ENCODE measurements at places on chromosomes 3 and 15.

DNA sequence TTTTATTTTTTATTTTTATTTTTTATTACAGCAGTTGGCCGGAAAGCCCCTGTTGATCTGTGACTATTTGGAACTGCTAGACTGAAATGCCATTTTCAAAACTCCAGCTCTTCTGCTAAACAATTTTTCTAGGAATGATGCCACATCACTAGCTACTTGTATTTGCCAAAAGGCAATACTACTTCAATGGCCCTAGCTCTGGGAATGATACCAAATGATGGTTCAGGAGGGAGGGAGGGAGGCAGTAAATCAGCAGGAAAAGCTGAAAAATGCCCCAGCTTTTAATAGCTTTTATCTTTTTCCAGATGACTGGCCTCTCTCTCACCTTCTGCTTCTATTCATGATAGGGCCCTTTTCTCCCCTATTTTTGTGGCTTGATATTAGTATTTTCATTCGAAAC lies 2.6 kb upstream of the CHL1 start:
- no peak for DNase-seq

DNA sequence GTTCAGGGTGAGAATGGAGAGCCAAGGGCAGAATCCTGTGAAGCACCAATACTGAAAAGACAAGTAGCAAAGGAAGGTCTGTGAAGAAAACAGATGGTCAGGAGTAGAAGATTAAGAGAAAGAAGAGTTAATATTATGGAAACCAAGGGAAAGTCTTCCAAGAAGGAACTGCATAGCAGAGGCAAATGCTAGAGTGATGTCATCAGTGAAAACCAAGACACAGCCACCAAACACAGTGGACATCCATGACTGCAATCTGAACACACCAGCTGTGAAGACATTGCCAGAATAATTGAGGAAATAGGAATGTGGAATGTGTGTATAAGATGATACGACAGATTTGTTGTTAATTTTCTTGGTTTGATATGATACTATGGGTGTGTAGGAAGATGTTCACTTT lies 26.8 kb upstream of the ZBTB38 start:
- DNase-seq = no peak

GRCh38 chr3:13248640-13249039 lies 171.5 kb downstream of the NUP210 start:
- DNase-seq = no peak

GRCh38 chr15:81011593-81011992 lies 10.9 kb downstream of the TLNRD1 start:
- DNase-seq = no peak

- DNase-seq = no peak
Observed at GRCh38 chr3:147387885-147388699, 18.3 kb downstream of the ZIC4 start.

- no peak for DNase-seq
Observed at GRCh38 chr3:190504354-190505125, 9.3 kb upstream of the IL1RAP start.

- DNase-seq = no peak
Observed at GRCh38 chr3:110180733-110181132, 843.4 kb upstream of the DPPA4 start.

GRCh38 chr3:50494126-50494525 lies 9.3 kb downstream of the CACNA2D2 start:
- no peak for DNase-seq

GRCh38 chr15:43207024-43207423 lies 13.8 kb downstream of the EPB42 start:
- no peak for DNase-seq

DNA sequence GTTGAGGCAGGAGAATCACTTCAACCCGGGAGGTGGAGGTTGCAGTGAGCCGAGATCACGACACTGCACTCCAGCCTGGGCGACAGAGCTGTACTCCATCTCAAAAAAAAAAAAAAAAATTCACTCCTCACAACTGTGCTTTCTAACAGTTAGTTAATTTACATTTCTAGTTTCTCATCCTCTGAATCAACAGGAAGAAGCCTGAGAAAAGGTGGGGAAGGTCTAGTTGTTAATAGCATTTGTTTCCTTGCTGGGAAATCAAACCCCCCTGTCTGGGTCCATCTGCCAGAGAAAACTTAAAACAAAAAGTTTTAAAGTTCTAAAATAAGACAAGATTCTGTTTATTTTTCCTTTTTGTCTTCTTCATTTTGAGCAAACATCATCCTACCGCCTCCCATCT lies 62.3 kb downstream of the TMEM39A start:
- no peak for DNase-seq

DNA sequence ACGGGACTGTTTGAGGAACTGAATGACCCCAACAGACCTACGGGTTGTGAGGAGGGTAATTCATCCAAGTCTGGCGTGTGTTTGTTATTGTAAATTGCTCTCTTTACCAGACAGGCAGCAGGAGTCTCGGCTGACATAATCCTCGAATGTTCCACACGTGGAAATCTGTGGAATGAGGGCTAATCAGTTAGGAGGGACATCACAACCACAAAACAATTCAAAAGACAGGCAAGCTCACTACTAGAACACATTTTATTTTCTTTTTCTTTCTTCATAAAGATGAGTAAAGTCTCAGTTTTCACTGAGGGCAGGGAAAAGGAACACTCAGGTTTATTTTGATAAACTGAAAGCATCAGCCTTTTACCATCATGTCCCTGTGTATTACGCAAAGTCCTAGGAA lies 53.8 kb downstream of the GRK7 start:
- no peak for DNase-seq

- DNase-seq = no peak
Observed at GRCh38 chr3:57939775-57940174, 68.4 kb upstream of the FLNB start.

GRCh38 chr15:47473832-47474231 lies 243.5 kb upstream of the SEMA6D start:
- DNase-seq = no peak

- no peak for DNase-seq
Observed at GRCh38 chr3:35772381-35773015, 133.2 kb downstream of the ARPP21 start.

- DNase-seq = no peak
Observed at GRCh38 chr3:129975705-129976048, 1.2 kb downstream of the TRH start.

GRCh38 chr15:39666677-39667076 lies 85.8 kb downstream of the THBS1 start:
- DNase-seq = no peak

- no peak for DNase-seq
Observed at GRCh38 chr3:89223188-89223587, 115.8 kb downstream of the EPHA3 start.

DNA sequence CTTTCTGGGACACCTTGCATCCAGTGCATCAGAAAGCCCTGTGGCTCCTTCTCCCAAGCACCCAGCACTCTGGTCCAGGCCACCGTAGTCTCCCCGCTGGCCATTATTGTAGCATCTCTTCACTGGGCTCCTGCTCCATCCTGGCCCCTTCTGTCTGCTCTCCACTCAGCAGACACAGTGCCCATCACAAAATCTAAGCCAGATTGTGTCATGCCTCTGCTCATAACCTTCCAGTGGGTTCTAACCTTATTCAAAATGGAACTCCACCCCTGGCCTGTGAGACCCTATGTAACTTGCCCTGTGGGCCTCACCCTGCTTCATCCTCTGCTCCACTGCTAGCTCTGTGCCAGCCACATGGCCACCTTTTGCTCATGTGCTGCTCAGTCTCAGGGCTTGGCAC lies 31.7 kb upstream of the PRR23E start:
- no peak for DNase-seq

DNA sequence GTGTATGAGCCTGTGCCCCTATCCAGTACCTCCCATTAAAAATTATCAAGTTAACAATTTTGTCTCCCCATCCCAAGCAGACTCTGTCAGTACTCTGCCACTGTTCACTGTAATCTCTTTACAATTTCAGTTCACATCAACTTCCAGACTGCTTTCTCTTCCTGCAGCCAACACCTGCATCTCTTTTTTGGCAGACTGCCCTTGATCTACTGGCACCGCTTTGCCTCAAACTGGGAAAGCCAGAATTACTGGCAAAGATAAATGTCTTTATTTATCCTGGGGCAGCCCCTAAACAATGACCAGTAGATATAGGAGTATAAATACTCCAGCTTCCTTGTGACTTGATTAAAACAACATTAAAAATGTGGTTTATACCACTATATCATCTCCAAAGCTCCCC lies 494.1 kb downstream of the ZNF385D start:
- no peak for DNase-seq

DNA sequence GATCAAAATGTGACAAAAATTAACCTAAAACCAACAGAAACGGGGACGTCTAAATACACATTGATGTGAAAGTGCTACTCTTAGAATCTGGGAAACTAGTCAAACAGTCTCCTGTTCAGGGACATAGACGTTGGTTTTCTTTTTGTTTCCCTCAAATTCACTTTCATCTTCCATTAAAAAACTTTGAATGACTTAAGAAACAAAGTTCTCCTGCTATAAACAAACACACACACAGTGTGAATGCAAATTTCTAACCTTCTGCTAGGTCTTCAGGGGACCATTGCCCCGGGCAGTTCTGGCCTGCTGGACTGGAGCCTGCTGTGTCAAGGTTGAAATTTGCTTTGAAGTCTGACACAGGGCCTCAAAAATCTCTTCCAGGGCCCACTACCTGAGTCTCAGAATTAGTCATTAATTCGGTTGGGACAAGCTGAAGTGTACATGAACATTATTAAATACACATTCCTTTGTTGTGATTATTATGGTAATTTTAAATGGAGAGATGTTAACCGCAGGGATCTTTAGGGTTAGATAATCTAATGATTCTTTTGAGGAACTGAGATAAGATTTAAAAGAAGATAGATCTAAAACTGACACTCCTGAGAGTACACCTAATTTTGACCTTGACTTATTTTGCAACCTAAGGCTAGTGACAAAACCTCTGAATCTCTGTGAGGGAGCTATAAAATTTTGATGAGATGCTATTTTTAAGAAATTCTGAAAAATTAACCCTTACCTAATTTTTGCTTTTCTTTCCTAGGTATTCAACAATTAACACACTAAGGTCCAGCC lies 1260.4 kb downstream of the ROBO1 start:
- no peak for DNase-seq

DNA sequence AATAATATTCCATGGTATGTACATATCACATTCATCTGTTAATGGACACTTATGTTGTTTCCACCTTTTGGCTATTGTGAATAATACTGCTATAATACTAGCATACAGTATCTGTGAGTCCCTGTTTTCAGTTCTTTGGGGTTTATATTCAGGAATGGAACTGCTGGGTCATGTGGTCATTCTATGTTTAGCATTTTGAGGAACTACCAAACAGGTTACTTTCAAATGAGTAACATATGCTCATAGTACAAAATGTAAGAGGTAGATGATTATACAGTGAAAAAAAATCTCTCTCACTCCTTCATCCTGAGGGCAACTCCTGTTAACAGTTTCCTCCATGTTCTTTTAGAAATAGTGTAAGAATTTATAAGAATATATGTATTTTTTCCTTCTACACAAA lies 162.2 kb downstream of the PLD1 start:
- no peak for DNase-seq

DNA sequence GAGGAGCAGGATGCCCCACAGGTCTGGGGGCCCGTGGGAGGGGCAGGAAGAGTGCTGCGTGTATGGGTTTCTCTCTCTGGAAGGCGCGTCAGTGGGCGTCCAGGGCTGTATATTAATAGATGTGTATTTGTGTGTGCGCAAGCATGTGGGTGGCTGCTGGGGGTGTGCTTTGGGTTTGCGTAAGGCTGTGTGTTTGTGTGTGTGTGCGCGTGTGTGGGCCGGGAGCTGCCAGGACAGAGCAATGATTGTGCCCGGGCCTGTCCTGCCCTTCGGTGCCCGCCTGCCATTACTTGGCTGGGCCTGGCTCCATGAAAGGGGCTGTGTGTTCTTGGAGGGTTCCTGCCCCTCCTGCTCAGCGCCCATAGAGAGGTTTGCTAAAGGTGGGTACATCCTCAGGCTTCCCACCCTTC lies 16.3 kb downstream of the CSPG4 start:
- DNase-seq = no peak

DNA sequence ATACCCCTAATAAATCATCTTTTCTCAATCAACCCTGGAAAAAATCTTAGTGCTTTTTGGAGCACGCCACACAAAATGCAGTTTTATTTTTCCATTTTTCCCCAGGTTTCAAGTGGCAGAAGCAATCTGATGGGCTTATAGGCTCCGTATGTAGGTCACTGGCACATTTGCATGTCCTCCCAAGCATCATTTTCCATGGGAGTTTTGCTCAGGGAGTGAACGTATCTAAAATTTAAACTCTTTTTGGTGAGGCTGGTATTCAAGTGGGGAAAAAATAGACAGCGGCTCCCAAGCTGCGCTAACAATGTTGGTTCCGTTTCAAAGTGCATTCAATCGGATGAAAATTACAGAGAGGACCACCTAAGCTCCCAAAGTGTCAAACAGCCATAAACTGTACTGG lies 233.4 kb downstream of the MEX3B start:
- DNase-seq = no peak

DNA sequence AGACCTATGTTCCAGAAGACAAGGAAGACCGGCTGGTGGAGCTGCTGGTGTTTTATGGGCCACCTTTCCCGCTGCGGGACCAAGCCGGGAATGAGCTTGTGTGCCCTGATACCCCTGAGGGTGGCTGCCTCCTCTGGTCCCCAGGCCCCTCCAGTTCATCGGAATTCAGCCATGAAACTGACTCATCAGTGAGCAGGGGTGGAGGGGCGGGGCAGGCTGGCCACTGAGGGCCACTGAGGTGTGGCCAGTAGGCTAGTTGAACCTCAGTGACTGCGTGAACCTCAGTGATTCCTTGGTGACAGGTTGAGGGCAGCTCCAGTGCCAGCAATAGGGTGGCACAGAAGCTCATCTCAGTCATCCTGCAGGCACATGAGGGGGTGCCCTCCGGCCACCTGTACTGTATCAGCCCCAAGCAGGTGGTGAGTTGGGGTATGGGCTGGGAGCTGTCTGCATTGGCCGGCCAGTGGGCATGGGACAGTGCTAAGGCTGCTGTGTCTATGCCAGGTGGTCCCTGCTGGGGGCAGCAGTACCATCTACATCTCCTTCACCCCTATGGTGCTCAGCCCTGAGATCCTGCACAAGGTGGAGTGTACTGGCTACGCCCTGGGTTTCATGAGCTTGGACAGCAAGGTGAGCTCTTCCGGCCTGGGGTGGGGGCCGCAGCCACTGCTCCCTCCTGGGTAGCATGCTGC lies 20.3 kb downstream of the ACAA1 start:
- DNase-seq = no peak

GRCh38 chr15:43913026-43913780 lies 86.4 kb downstream of the WDR76 start:
- no peak for DNase-seq

- no peak for DNase-seq
Observed at GRCh38 chr3:139764936-139765335, 87.2 kb upstream of the NMNAT3 start.

GRCh38 chr3:128293930-128294329 lies 140.6 kb downstream of the EEFSEC start:
- DNase-seq = no peak

GRCh38 chr3:50121072-50122032 lies 32.6 kb downstream of the RBM5 start:
- peak; percentile 58 for DNase-seq

DNA sequence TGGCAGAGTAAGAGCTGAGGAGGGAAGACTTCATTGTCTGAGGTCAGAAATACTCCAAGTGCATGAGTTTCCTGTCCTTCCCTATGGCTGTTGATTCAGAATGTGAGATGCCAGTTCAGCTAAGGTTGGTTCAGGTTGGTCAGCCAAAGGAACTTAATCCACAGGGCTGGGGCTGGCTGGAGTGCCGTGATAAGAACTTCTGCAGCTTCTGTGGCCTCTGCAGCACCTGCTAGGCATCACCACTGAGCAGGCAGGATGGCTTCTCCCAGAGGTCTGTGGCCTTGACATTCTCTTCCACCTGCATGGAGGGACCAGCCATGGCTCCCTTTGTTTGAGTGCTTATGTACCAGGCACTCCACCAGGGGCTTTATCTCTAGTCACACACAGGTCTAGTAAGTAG lies 109.5 kb upstream of the PLXNA1 start:
- DNase-seq = no peak

Measured in activated gamma-delta T cell treated with anti-CD3 and anti-CD28 coated beads, Interleukin-2, amount 50 U/mL, for 16 hours (primary cell).